Hindlimb muscle (tissue), 1 donor: ENCODE measurements at places on chromosomes 6 and 20.

- no peak for DNase-seq
These were observed 85.9 kb upstream of the PRND start for GRCh38 chr20:4635781-4636180.

- DNase-seq = no peak
These were observed 111.6 kb downstream of the ERMARD start for GRCh38 chr6:169862892-169863525.

DNA sequence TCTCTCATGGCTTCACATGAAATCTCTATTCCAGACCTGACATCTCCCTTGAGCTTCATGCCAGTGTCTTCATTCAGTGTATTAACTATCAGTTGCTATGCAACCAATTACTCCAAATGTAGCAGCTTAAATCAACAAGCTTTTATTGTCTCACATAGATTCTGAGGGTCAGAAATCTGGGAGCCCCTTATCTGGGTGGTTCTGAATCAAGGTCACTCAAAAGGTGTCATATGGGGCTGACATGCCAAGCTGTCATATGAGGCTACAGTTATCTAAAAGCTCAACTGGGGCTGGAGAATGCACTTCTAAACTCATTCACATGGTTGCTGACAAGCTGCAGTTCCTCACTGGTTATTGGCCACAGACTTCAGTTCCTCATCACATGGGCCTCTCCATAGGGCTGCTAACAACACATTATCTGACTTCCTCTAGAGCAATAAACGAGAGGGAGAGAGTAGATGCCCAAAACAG, 7.3 kb upstream of the CGA start:
- peak; percentile 34 for DNase-seq

GRCh38 chr6:137819740-137820139, 47.3 kb upstream of the TNFAIP3 start:
- no peak for DNase-seq

DNA sequence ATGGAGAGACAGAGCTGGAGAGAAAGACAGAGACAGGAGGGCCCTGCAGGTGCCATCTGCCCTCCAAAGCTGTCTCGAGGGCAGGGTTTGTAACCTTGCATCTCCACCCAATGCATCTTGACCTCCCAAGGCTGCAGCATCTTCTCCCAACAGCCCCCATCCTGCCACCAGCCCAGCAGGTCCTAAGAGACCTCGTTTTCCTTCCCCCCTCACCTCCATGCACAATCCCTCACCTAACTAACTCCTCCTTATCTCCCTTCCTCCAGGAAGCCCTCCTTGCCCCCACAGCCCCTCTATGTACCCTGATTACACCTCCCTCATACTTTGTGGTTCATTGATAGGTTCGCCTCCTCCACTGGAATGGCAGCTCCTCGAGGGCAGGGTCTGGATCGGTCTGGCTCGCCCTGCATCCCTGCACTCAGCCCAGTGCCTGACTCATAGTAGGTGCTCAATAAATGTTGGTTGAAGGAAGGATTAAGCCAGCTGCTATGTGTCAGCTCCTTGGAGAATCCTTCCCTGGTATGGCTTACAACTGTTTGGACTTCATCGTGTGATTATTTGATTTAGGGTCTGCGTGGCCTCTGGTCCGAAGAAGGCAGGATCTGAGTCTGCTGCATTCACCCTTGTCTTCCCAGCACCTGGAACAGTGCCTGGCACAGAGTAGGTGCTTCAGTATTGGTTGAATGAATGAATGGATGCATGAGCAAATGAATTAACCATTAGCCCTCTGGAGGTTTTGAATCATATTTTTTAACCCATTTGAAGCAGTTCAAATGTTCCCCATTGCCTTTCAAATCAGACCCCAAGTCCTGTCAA, 105.6 kb upstream of the PTPN1 start:
- DNase-seq = no peak

DNA sequence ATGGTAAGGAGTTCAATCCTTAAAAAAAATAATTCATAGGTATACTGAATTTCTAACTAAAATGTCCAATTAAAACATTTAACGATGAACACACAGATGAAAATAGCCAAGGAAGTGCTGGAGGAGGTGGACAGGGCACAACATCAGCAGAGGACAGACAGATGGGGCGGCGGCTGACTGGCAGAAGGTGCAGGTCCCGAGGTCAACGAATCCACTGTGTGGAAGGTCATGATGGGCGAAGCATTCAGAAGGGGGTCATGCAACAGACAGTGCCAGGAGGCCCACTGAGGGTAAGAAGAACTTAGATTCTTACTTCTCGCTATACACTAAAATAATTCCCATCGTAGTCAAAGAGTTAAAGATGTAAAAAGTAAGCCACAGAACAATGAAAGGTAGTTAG, 34.2 kb upstream of the FRMD1 start:
- DNase-seq = no peak

GRCh38 chr6:70538376-70538775, 28.4 kb upstream of the SDHAF4 start:
- DNase-seq = no peak

GRCh38 chr6:20096536-20096935, 115.7 kb downstream of the MBOAT1 start:
- no peak for DNase-seq

- no peak for DNase-seq
These were observed 43.3 kb downstream of the IRAK1BP1 start for GRCh38 chr6:78910591-78911171.

DNA sequence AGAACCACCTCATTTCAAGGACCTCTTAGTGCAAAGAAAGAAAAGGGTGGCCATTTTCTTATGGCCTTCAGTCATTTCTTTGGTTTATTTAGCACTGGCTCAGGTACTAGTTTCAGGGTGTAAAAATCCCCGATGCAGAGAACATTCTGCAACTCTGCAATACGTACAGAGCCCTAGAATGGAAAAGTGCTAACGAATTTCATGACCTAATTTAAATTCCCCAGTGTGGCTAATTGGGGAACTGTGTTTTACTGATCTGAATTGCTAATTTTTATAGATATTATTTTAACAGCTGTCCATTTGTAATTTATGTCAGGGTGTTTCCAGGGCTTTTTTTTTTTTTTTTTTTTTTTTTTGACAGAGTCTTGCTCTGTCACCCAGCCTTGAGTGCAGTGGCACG, 160.7 kb downstream of the UST start:
- no peak for DNase-seq

DNA sequence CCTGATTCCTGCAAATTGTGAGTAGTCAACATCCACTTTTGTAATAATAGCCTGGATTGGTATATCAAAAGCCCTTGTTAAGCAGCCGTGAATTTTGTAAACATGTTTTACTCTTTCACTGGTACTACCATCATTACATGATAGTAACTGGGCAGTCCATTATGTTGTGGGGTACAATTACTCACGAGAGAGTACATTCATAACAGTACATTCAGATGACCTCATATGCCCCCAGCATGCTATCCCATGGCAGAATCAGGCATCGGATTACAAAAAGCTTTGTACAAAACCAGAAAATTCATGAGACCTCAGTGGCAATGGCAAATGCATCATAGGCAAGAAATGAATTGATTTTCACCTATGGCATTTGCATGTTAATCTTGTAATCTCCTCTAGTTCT, 166.2 kb downstream of the EPM2A start:
- DNase-seq = no peak

GRCh38 chr20:18388860-18389259, 78.0 kb downstream of the DZANK1 start:
- DNase-seq = no peak

- DNase-seq = no peak
These were observed 4.7 kb upstream of the TUBB2A start for GRCh38 chr6:3162067-3162497.

- DNase-seq = no peak
These were observed 29.1 kb downstream of the RREB1 start for GRCh38 chr6:7136859-7137334.

DNA sequence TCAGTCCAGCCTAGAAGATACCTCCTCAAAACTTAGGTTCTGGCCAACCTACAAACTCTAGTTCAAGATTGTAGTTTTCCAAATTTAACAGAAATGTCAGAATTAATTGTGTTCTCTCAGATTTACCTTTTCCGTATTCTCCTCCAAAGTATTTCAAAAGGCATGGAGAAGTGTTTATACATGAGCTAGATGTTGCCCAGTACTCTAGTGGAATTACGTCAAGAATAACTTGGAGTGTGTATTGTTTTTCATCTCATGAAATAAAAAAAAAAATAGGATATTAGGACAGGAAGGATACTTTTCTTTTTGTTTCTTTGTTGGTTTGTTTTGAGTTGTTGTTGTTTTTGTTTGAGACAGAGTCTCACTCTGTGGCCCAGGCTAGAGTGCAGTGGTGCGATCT, 32.3 kb upstream of the MARCKS start:
- no peak for DNase-seq

GRCh38 chr20:53901064-53901463, 169.3 kb downstream of the BCAS1 start:
- no peak for DNase-seq

- no peak for DNase-seq
These were observed 26.8 kb upstream of the PREP start for GRCh38 chr6:105429676-105430075.

GRCh38 chr6:4102687-4103244, 23.8 kb upstream of the FAM217A start:
- no peak for DNase-seq

GRCh38 chr6:135162678-135163439, 18.2 kb upstream of the MYB start:
- no peak for DNase-seq

GRCh38 chr6:37293426-37293825, 35.5 kb upstream of the TMEM217 start:
- DNase-seq = no peak

- DNase-seq = no peak
These were observed 128.6 kb downstream of the SOD2 start for GRCh38 chr6:159564456-159564855.

GRCh38 chr20:20796766-20797440, 84.5 kb upstream of the RALGAPA2 start:
- no peak for DNase-seq

DNA sequence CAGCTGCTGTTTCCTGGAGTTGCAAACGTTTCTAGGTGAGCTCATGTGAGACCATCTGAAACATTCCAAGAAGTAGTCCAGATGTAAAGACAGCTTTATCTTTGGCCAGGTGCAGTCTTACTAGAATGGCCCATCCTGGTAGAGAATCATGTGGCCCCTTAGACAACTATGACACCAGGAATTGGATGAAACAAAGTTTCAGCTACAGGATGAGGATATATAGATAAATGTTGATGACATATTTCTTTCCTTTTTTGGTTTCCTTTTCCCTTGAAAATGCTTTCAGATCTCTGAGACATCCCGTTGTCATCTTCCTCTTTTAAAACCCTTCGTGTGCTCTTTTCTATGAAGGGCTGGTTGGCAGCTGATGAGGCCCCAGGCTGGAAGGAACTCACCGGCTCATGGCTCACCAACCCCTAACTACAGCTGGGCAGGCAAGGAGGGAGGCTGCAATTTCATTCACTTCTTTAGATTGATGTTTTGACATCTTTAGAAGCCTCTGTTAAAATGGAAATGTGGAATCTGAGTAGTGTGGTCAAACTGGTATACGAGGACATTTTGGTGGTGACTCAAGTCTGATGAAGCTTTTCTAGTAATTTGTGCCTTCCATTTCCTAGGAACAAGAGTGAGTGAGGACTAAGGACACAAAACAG, 167.9 kb upstream of the TNFAIP3 start:
- no peak for DNase-seq

DNA sequence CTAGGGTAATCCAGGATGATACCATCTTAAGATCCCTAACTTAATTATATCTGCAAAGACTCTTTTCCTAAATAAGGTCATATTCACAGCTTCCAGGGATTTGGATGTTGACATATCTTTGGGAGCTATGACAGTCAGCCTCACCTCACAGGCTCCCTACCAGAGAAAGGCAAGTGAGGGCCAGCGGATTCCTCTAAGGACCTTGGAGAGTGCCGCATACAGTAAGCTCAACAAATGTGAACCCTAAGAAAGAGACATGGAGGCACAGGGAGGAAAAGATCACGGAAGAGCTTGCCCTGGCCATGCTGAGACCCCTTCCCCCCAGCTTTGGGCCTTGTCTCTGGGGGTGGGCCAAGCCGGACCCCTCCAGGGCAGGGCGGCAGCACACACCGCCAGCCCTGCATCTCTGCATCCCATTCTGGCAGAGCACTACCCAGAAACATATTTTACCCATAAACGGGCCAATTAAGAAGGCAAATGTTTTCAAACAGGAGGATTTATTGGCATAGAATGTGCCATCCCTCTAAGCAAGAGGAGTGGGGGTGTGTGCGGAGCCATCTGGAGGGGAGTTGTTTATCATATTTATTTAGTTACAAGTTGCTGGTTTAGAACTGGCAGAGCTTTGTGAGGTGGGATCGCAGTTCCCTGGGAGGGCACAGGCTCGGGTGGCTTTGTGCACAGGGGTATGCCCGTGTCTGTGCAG, 55.4 kb downstream of the CHMP4B start:
- no peak for DNase-seq

DNA sequence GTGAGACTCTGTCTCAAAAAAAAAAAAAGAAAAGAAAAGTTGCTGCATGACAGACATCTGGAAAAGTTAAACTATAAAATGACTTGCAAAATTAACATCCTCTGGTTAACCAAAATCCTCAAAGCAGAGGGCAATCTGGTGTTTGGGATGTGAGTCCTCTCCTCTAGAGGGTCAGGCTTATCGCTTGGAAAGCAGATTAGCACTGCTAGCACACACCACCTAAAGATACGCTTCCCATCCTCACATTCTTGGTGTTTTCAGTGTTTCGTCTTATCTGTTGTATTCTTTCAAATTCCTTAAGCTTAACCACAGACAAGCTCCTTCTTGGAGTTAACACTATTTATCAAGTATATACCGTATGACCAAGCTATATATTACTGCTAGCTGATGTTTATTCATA, 198.0 kb downstream of the SOX4 start:
- DNase-seq = no peak

DNA sequence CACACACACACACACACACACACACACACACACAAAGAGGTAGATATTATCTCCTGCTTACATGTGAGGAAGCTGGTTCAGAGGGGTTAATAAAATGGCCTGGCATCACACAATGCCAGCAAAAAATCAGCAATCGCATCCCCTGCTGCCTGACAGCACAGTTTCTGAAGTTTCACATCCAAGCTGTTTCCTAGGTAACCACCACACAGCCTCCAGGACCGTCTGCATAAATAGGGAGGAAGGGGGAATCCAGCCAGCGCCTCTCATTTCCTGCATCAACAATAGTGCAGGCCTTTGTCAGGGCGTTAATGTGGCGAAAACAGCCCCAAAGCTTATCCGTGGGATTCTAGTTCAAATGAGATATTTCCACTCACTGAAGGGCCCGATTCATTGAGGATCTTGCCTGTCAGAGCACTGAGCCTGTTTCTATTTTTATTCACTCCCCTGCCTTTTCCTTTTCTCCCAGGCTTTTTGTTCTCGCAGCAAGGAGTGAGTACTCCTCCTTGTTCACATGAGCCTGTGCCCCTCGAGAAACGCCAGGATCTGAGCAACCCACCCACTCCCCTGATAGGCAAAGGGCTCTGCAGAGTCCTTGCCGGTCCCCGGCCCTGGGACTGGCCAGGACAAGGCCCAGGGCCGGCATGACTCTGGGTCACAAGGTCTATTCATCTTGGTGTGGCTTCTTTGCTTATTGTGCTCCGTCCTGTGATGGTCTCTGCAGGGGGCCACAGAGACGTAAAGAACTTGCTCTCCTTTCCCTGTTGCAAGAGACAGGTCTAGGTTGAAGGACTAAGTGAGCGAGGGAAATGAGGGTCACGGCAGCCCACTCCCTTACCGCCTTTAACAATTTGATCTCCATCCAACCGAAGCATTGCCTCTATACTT, 32.7 kb downstream of the TUBB2B start:
- DNase-seq = peak; percentile 70

GRCh38 chr6:160069050-160069454, 52.6 kb upstream of the SLC22A1 start:
- DNase-seq = no peak
